ENCODE measurements at places on chromosomes 5 and 9. TPM values are rescaled to one million over a fixed set of nuclear protein-coding genes. Genes with fewer than 3 reads are reported as not detected.

DNA sequence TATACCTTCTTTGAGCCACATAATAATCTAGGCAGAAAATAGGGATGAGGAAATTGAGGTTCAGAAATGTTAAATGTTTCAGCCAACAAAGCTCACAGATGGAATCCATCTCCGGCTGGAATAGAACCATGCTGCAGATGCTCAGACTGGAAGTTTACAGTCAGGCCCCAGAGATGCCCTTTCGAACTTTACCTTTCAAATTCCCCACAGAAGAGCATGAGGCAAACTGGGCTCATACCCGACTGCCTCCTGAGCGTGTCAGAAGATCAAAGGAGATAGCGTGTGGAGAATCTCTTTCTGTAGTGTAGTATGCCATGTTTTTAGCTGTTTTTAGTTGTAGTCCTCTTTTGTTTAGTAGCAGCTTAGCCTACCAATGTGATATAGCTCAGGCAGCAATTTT lies 72.0 kb upstream of the DAP start:
- no peak overlapping the region for H3K27ac ChIP-seq
- H3K27me3 ChIP-seq, result no peaks in the 10 kb centered on the region
- H3K4me1 ChIP-seq, result peaks cover 29% of the 10 kb centered on the region

GRCh38 chr5:83639911-83640310 lies 80.7 kb downstream of the HAPLN1 start:
- H3K4me3 ChIP-seq, result no peak overlapping the region
- H3K36me3 ChIP-seq, result no peaks in the 10 kb centered on the region
- DNase-seq, result no peak

DNA sequence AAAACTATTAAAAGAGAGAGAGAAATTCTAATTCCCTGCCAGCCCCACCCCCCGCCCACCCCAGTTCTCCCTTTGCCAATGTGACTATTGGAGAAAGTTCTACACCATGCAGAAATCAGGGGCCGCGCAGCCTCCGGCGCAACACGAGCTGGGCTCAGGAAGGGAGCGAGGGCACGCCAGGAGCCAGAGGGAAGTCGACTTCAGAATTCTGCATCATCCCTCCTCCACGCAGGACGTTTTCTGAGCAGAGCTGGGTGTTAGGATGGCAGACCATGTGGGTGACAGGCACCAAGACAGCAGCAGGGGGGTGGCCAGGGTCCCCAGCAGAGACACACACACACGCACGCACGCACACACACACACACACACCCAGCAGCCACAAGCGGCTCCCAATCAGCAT lies 72.6 kb downstream of the PTCH1 start:
- peaks cover 10% of the 10 kb centered on the region for H3K36me3 ChIP-seq
- no peak overlapping the region for H3K27ac ChIP-seq
- DNase-seq, result no peak
- H3K27me3 ChIP-seq, result no peaks in the 10 kb centered on the region
- H3K4me3 ChIP-seq, result no peak overlapping the region
- H3K4me1 ChIP-seq, result no peaks in the 10 kb centered on the region

DNA sequence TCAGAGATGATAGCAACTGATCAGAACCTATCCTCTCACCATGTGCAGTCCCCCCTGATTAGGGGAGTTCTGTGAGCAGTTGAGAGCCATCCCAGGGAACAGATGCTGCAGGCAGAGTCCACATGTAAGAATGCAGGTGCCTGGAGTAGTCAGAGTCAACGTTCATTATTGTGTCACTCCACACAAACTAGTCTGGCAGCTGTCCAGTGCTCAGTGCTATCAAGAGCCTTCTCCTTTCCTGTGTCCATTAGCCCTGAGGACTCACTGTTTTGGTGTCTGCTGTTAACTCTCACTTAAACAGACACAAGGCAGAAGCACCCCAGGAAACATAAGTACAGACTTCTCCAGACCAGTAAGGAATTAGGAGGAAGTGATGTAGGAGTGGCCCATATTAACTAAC lies 2.5 kb downstream of the SH3TC2 start:
- no peak overlapping the region for H3K4me3 ChIP-seq
- peaks cover 23% of the 10 kb centered on the region for H3K4me1 ChIP-seq

GRCh38 chr5:61582887-61583286 lies 250.8 kb downstream of the ZSWIM6 start:
- DNase-seq, result no peak
- no peaks in the 10 kb centered on the region for H3K27me3 ChIP-seq
- peaks cover 7% of the 10 kb centered on the region for H3K4me1 ChIP-seq
- no peak overlapping the region for H3K27ac ChIP-seq

Gene PCDHB12
- total RNA-seq, result 0.87 TPM

Gene BTNL3
- not detected for total RNA-seq
